ENCODE measurements at places on chromosomes 2 and 18. TPM values are rescaled to one million over a fixed set of nuclear protein-coding genes. Genes with fewer than 3 reads are reported as not detected.

GRCh38 chr2:68391099-68391498, 26.0 kb downstream of the PLEK start:
- DNase-seq, result no peak

GRCh38 chr2:138087751-138088593, 123.7 kb downstream of the HNMT start:
- no peak for DNase-seq

The RTP5 gene
- not detected for total RNA-seq

DNA sequence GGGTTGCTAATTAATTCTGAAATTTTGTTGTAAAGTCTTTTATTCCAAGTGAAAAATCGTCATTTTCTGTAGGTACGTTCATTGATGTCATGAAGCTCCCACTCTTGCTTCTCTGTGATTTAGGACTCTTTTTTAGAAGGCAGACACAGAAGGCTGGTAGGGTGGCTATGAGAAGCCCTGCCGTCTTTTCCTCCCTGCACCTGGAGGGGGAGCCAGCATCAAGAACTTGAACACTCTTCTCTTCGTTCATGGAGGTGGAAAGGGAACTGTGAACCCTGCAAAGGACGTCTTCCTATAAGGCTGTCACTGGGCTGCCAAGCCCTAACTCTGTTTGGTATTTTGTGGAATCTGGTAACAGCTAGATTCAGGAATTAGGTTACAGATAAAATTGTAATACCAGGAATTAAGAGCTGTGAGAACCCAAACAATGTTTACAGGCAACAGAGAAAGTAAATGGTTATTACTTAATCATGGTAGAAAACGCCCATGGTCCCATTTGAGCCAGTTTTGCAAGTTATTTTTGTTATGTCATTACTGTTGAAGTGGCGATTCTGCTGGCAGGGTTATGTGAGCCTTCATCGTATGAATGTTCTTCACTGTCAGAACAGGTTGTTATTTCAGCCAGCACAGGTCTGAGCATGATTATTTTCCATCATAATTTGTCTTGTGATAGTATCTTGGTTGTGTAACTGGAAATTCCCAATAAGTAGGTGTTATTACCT, 112.2 kb downstream of the OSBPL6 start:
- DNase-seq, result no peak

- DNase-seq, result no peak
Measured at GRCh38 chr2:223197046-223197445, 145.1 kb downstream of the KCNE4 start.

The UGT1A4 gene
- total RNA-seq, result not detected

DNA sequence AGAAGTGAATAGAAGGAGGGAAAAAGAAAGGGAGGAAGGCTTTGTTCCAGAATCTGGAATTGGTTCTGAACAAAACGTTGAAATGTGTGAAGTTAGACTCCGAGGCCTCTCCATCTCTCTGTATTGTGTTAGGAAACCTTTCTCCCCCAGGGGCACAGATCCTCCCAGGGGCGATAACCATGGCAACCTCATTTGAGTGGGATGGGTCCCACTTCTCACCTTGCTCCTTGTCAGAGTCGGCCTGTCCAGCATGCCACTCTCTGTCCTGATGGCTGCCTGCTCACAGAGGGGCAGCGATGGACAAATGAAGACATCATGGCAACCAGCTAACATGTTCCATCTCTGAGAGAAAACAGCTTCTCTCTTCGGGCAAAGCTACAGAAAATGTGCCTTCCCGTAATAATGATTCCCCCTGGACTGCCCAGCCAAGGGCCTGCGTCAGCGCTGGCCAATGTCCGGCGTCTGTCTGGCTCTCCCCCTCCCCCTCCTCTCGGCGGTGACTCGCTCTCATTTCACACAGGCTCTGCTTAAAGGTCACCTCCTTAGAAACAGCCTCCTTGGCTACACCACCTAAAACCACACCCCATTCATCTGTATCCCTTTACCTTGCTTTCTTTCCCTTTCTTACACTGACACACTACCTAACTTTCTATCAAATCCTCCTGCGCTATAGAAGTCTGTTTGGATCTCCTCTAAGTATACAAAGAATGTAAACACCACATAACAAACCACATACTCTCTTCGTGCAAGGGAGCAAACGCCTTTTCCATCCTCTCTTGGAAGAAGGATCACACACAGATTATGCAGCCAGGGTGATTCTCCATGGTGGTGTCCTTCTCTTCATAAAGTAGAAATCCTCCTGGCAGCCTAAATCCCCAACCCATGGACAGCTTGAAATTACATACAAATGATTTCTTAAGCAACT, 32.1 kb upstream of the TTC39C start:
- DNase-seq, result peak; percentile 44

- no peak for DNase-seq
Measured at GRCh38 chr18:76972846-76973519, 150.6 kb downstream of the ZNF236 start.

DNA sequence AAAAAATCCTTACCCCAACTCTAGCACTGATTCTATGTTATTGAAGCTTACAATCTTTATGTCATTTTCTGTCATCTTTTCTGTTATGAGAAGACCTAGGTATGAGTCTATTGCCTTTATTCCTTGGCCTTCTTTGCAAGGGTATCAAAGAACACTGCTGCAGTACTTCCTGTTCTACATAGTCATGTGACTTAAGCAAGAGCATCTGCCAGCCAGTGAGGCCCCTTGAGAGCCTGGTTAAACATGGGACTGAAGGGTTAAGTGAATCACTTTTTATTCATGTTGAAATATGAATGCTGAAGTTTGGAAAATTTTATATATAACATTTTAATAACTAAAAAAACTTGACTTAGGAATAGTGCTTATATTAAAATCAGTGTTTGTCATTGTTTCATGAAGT, 844 bp upstream of the CPS1 start:
- no peak for DNase-seq

The CELF4 gene
- total RNA-seq, result 0.47 TPM

DNA sequence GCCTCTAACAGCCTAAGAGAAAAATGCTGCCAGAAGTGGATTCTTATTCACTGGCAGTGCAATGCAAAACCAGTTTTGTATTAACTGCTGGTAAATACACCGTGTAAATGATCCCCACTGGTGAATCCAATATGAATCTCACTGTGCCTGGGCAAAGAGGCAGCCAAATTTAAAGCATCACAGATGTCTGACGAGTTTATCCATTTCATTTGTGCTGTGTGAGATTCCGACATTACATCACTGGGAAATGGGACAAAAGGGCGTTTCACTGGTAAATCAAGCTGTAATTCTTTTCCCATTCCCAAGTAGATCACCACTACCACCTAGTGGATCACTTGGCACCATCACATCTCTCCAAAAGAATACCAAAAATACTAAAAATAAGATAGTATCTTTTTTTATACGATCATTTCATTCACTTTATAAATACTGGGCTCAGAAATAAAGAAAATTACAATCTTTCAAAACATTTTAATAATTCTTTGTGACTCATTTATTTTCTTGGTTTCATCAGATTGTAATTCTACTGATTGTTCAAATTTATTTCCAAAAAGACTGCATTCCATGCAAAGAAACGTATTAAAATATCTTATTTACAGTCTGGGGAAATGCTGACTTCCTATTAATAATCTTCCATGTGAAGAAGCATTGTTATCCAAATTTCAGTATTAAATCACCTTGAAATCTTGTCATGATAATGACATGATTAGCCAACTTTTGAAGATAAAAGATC, 125.6 kb downstream of the GRB14 start:
- DNase-seq, result no peak

DNA sequence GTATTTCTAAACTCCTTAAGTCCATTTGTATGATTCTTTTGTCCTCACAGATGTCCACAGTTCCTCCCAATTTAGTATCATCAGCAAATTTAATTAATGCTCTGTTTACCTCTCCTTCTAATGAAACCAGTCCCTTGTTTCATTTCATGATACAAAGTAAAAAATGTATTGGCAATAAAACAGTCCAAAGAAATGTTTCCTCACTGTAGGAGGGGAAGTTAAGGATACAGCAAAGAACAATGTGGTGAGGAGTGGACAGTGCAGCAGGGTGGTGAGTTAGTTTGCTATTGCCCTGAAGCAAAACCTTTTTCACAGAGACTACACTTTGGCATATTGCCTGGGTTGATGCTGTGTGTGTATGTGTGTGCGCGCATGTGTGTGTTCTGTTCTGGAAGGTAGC, 401.5 kb downstream of the ARHGAP15 start:
- DNase-seq, result no peak

- DNase-seq, result no peak
Measured at GRCh38 chr2:239800785-239801386, 224.3 kb downstream of the NDUFA10 start.

DNA sequence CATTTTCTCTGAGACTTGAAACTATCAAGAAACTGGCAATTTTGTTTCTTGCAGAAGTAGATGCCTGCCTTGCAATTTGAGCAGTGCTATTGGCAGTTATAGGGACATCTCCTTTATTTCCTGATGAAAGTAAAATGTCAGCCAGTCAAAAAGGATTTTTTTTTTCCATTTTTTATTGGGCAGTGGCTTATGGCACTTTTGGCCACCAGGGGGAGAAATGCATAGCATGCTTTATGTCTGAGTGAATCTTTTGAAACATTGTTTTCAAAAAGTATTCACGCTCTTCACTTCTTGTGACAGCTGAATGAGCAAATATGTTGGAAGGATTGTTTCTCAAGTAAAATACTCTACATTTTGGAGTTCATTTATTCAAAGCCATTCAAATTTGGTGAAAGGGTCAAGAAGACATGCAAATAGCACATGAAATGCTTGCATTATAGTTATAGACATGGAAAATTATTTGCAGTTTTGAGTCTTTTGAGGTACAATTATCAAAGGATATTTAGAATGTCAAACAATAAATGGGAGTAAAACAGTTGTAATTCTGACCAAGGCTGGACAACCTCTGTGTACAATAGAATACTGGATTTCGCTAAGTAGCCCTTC, 491.0 kb downstream of the CDH2 start:
- DNase-seq, result no peak

GRCh38 chr18:2979129-2979528, 33.8 kb downstream of the LPIN2 start:
- DNase-seq, result no peak

The CDH19 gene
- 2.5 TPM for total RNA-seq

The SAG gene
- total RNA-seq, result 0.09 TPM

The GPR39 gene
- not detected for total RNA-seq

The STAT4 gene
- total RNA-seq, result 6.5 TPM

- DNase-seq, result no peak
Measured at GRCh38 chr2:138237667-138238384, 263.7 kb upstream of the SPOPL start.

Data from omental fat pad (tissue), 4 donors.